ENCODE measurements at places on chromosomes 11 and 22. TPM values are rescaled to one million over a fixed set of nuclear protein-coding genes. Genes with fewer than 3 reads are reported as not detected.

YDJC gene
- total RNA-seq, result 56.3 TPM

DLG2 gene
- 0.85 TPM for total RNA-seq

OTUB1 gene
- total RNA-seq, result 54.1 TPM

OR5A2 gene
- total RNA-seq, result not detected

RASL10A gene
- total RNA-seq, result not detected

FAM180B gene
- total RNA-seq, result not detected

SNX32 gene
- 0.43 TPM for total RNA-seq

PPARA gene
- total RNA-seq, result 8.9 TPM

ANGPTL5 gene
- not detected for total RNA-seq

SERHL2 gene
- total RNA-seq, result 8.7 TPM

PYGM gene
- total RNA-seq, result 0.21 TPM

PAMR1 gene
- 2.6 TPM for total RNA-seq

THY1 gene
- 2.4 TPM for total RNA-seq

OR2D2 gene
- not detected for total RNA-seq

GPR83 gene
- under 0.01 TPM for total RNA-seq

CDC45 gene
- 1.1 TPM for total RNA-seq

CRELD2 gene
- total RNA-seq, result 47.0 TPM

PTPMT1 gene
- 156 TPM for total RNA-seq

Measured in tracheal epithelial cell (primary cell).